ENCODE measurements at places on chromosomes 5 and 9. TPM values are rescaled to one million over a fixed set of nuclear protein-coding genes. Genes with fewer than 3 reads are reported as not detected.

GRCh38 chr9:69143291-69143690 lies 30.8 kb upstream of the TJP2 start:
- DNase-seq: no peak

GRCh38 chr9:127452691-127453090 lies 1.4 kb downstream of the LRSAM1 start:
- DNase-seq: peak; percentile 45

DNA sequence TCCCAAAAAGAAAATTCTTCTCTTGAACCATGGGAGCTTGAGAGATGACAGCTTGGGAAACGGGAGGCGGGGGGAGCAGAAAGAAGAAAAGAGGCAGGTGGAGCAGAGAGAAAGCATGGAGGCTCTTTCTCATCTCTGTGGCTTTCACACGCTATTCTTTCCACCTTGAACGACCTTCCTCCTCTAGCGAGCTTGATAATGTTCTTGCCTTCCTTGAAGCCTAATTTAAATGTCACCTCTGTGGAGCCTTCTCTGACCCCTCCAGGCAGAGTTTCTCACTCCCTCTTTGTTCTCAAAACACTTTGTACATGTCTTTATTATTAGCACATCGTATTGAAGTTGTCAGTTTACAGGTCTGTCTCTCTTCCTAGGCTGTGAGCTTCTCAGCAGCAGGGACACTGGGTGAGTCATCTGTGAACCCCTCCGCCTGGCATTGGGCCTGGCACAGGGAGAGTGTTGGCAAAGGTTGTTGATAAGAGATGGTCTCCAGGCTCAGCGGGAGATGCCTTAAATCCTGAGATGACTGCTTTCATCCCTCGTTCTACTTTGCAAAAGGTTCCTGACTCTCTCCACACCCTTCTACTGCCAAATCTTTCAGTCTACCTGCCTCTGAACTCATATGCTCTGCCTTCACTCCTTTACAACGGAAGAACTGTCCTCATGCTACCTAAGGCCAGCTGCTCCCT lies 14.1 kb upstream of the STRBP start:
- DNase-seq: no peak

- no peak for DNase-seq
These were observed 224.7 kb upstream of the DAP start for GRCh38 chr5:10985721-10986110.

- no peak for DNase-seq
These were observed 53.7 kb downstream of the C5 start for GRCh38 chr9:120996409-120996808.

GRCh38 chr5:82879089-82879488 lies 198.1 kb downstream of the TMEM167A start:
- DNase-seq: no peak

Gene CD274
- 2.5 TPM for total RNA-seq

GRCh38 chr5:181153814-181154213 lies 6.4 kb downstream of the OR2V2 start:
- DNase-seq: no peak

- DNase-seq: no peak
These were observed 180.8 kb downstream of the PAX5 start for GRCh38 chr9:36853233-36853632.

DNA sequence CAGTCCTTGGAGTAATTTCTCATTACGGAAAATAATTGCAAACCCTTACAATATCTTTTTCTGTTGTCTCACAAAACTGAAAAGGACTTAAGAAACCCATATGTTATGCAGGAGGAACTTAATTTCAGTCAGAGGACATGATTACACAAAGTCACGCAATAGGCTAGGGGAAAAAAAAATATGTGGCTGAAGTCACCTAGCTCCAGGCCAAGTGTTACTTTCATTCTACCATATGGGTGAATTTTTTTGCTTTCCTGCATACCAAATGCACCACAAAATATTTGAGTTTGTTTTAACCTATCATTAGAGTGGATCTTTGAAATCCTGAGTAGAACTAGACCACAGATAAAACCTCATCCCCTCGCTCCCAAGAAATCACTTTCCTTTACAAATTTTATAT lies 523.5 kb downstream of the CAAP1 start:
- no peak for DNase-seq

GRCh38 chr9:124794902-124795491 lies 18.1 kb downstream of the OLFML2A start:
- no peak for DNase-seq

- peak; percentile 53 for DNase-seq
These were observed 13.3 kb upstream of the RECK start for GRCh38 chr9:36023260-36024048.

GRCh38 chr9:70485273-70485858 lies 70.9 kb upstream of the KLF9 start:
- DNase-seq: peak; percentile 74

DNA sequence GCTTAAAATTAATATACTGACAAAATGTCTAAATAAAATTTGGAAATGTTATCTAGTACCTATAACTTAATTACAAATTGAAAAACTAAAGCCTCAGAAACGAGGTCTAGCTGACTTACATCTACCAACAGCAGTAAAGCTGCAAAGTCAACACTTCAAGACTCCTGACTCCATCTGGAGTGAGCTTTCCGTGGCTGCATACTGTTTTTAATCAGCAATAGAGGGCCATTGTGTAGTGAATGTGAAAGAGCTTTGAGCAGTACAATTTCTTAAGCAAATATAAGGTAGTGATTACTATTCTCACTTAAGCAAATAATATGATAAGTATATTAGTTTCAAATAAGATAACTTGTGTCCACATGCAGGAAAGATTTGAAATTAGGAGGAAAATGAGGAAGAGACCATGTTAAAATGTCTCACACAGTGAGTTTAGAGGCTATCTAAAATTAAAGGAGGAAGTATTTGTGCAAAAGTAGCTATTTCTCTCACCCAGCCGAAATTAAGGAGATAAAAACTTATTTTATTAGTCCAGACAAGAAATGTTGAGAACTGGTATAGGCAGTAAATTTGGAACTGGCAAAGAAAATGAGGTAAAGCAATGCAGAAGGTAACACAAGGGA lies 6.4 kb downstream of the SPINK6 start:
- no peak for DNase-seq

DNA sequence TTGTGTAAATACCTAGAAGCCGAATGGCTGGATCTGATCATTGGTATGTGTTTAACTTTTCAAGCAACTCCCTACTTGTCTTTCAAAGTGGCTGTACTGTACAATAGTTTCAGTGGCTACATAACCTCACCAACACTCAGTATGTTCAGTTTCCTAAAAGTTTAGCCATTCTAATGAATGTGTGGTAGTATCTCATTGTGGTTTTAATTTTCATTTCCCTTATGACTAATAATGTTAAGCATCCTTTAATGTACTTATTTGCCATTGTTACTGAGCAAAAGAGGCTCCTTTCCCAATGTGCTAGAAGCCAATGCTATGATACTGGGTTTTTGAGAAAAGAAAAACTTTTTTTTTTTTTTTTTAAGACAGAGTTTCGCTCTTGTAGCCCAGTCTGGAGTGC lies 27.8 kb upstream of the ALDOB start:
- DNase-seq: no peak

DNA sequence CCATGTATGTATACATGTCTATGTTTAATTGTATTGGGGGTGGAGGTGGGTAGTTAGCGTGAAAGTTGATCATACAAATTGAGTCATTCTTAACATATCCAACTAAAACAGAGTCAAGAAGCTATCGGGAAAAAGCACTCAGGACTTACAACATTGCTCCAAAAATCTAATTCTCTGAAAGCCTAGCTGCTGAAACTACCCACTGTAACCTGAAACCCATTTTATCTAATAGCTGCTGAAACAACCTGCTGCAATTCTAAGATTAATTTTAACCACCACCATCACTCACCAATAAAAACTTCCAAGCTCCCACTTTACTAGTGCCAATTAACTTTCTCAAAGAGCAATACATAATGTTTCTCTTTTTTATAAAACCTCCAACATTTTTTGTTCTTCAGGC lies 32.2 kb downstream of the KCNV2 start:
- DNase-seq: no peak

GRCh38 chr5:16135003-16135402 lies 44.6 kb downstream of the MARCHF11 start:
- DNase-seq: no peak

DNA sequence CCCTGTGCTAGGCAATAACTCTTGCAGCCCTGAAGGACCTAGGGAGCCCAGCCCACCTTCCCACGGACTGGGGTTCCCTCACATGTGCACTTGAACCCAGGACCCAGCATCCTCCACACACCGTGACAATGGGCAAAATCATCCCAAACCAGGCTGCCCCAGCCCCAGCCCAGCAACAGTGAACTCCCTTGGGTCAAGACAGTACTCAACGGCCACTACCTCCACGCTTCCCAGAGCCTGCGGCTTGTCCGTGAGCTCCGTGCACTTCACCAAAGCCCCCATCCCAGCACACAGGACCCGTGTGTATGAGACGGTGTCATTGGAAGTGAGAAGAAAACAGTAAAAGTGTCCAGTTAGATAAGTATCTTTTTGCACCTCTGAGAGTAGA lies 55.8 kb downstream of the IPPK start:
- DNase-seq: no peak

GRCh38 chr9:116760636-116761035 lies 73.5 kb downstream of the TRIM32 start:
- DNase-seq: no peak

DNA sequence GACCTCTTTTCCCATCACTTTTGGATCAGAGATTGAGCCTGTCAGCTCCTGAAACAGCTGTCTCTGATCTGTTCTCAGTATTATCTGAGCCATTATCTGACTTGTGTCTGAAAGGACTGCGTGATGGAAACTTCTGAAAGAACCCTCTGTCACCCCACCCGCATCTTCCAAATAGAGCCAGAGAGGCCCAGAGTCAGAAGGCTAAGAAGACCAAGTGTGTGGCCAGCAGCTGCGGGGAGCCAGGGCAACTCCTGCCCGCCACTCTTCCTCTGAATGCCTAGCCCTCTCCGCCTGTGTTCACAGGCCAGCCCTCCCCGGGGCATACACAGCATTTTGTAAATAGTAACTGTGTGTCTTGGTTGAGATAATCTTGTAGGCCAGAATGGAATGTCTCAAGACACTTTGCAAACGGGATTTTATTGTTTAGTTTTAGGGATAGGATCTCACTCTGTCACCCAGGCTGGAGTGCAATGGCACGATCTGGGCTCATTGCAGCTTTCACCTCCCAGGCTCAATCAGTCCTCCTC lies 92.7 kb downstream of the AOPEP start:
- DNase-seq: no peak

GRCh38 chr5:123472150-123472924 lies 39.6 kb upstream of the CSNK1G3 start:
- no peak for DNase-seq

Gene RNF14
- total RNA-seq: 35.5 TPM

- DNase-seq: no peak
These were observed 34.8 kb upstream of the NEURL1B start for GRCh38 chr5:172606156-172606785.

GRCh38 chr9:15909297-15909696 lies 356.5 kb downstream of the CCDC171 start:
- no peak for DNase-seq

DNA sequence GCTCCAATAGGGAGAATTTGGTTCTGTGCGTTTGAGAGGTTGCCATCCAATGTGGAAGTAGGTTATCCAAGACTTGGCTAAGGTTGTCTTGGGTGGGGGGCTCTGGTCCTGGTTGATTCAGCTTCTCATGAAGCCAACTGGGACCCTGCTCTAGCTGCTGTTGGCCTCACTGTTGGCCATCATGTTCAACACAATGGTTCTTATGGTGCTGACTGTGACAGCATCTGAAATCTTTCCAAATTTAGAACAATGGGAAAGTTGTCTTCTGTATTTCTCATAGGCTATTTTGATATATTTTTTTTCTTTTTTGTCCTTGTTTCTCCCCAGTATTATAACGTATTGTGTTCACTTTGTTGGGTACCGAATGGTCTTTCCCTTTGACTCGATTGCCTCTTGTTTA lies 71.9 kb downstream of the GDNF start:
- DNase-seq: no peak

GRCh38 chr5:102531506-102531905 lies 32.7 kb upstream of the SLCO6A1 start:
- no peak for DNase-seq

Gene THG1L
- 6.4 TPM for total RNA-seq

GRCh38 chr5:169273881-169274280 lies 27.1 kb downstream of the SLIT3 start:
- no peak for DNase-seq

Gene CLTB
- 30.9 TPM for total RNA-seq

Gene KIF24
- total RNA-seq: 4.1 TPM

Gene NEURL1B
- 10.0 TPM for total RNA-seq
